EL (cell line): ENCODE measurements at places on chromosomes 2 and 18.
A peak's percentile ranks its signal among the peaks of the same experiment; 100 is the strongest.

GRCh38 chr18:68034296-68034695 is 517.8 kb upstream of the DSEL start:
- DNase-seq = peak; percentile 23

- DNase-seq = no peak
Measured at GRCh38 chr2:124039762-124040291, 14.7 kb downstream of the CNTNAP5 start.

- no peak for DNase-seq
Measured at GRCh38 chr2:120741571-120742561, 6.2 kb downstream of the GLI2 start.

DNA sequence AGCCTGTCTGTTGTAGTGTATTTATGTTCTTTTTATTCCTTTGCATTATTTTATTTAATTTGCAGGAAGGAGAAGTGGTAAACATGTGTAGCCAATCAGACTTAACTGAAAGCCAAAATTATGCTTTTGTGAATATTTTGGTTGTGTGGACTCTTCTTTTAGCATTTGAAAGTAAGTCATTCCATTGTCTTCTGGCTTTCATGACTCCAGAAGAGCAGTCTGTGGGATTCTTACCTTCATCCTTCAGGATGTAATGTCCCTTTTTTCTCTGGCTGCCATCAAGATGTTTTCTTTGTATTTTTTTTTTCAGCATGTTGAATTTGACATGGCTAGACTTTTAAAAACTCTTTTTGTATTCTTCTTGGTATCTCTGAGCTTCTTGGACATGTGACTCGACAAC is 895.2 kb upstream of the ZEB2 start:
- no peak for DNase-seq

DNA sequence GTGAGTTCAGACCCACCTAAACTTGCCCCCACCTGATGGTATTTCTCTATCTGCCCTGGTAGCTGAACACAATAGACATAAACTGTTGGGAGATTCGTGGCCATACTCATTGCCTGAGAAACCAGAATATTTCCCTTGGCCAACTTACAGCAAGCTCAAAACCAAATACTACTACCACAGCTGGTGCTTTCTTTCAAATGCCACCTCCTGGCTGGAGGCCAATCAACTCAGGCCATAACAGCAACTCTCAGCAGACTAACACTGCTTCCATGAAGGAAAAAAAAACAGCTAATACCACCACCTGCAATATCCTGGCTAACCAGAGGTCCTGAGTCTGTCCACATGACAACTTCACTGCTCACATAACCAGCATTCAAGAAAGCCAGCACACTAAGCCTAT is 373.1 kb downstream of the CMPK2 start:
- DNase-seq = no peak

GRCh38 chr2:189291460-189291859 is 111.9 kb upstream of the COL5A2 start:
- DNase-seq = no peak

DNA sequence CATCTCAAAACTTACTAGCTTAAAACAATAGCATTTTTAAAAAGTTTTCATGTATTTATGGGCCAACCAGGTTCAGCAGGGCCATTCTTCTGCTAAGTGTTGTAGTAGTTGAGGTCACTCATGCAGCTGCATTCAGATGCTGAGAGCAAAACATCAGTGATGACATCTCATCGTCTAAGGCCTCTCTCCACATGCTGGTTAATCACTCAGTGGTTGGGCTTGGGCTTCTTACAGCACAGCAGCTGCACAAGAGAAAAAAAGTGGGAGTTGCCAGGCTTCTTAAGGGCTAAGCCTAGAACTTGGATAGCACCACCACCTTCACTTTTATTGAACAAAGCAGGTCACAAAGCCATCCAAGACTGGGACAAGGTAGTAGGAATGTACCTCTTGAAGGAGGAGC is 190.3 kb downstream of the IRS1 start:
- peak; percentile 40 for DNase-seq

DNA sequence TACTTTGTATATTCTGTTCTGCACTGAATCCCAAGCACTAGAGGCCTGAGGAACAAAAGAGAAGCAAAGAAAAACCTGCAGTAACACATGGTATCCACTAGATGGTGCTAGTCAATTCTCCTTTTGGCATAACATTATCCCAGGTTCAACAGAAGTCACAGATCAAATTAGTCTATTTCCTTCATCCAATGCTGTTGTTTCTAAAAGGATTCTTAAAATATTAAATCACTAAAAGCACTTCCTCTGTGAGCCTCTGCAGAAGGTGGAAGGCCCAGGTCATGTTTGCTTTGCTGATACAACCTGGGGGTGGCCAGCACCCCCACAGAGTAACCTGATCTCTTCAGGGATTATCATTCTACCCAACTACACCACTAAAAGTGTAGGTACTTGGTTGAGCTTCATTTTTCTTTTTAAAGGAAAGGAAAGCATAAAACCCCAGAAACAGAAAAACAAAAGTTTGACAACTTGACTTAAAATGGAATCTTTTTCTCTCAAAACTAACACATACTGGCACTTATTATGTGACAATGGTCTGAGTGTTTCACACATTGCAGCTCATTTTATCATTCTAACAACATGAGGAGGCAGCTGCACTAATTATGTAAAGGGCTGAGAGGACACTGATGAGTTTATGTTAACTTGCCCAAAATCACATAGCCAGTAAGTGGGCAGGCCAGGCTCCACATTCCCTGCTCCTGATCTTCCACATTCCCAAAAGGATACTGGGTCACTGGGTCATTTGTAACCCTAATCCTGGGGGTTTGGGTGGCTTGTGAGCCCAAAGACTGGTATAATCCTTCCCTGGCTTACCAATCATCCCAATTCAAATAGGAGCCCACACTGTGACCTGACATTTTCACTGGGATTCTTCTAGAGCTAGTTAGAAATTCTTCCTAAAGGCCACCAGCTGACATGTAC is 66.8 kb upstream of the DNER start:
- peak; percentile 54 for DNase-seq

DNA sequence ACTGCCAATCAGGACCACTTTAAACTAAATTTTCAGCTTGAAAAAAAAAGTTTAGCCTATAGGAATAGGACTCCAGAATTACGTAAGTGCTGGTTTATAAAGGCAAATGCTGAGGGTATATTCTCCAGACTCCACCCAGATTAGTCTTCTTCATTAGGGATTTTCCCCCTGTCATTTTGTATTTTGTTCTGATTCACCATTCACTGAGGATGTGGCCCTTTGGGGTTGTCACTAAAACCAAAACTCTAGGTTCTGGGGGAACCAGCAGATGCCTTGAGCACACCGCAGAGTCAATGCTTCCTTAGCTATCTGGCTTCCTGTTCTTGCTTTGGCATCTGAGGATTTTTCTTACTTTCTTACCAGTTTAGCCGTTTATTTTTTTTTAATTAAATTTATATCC is 10.5 kb downstream of the SCYGR4 start:
- no peak for DNase-seq

- no peak for DNase-seq
Measured at GRCh38 chr2:191500566-191500883, 177.4 kb upstream of the NABP1 start.

DNA sequence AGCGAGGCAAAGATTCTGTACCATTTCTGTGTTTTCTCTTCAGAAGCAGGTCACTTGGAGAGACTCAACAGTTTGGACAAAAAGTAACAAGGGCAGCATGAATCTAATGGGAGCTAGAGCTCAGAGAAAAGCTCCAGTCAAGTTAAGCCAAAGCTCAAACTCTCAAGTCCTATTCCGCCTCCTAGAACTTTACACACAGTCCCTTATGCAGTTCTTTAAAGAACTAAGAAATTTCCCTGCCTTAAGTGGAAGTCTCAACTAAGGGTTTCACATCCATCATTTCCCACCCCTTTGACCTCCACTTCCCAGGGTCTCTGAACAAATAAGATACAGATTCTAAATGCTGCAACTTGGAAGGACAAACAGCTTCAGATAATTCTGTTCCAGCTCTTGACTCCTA is 121.3 kb upstream of the RNU4ATAC start:
- DNase-seq = no peak

DNA sequence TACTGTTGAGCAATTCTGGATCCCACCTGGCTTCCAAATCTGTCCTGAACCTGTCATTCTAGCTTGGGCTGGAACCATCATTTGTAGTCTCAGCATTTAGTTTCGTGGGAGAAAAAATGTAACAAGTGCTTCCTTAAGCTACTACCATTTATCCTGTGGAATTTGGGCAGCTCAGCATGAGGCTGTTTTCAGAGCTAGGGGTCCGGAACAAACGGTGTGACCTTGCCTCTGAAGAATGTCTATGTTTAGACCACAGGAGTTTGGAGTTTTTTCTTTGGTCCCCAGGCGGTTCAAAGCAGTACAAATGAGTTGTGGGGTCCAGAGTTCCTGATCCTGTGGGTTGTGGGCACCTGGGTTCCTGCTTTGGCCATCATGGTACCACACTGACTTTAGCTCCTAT is 59.1 kb upstream of the TMEM178A start:
- no peak for DNase-seq

DNA sequence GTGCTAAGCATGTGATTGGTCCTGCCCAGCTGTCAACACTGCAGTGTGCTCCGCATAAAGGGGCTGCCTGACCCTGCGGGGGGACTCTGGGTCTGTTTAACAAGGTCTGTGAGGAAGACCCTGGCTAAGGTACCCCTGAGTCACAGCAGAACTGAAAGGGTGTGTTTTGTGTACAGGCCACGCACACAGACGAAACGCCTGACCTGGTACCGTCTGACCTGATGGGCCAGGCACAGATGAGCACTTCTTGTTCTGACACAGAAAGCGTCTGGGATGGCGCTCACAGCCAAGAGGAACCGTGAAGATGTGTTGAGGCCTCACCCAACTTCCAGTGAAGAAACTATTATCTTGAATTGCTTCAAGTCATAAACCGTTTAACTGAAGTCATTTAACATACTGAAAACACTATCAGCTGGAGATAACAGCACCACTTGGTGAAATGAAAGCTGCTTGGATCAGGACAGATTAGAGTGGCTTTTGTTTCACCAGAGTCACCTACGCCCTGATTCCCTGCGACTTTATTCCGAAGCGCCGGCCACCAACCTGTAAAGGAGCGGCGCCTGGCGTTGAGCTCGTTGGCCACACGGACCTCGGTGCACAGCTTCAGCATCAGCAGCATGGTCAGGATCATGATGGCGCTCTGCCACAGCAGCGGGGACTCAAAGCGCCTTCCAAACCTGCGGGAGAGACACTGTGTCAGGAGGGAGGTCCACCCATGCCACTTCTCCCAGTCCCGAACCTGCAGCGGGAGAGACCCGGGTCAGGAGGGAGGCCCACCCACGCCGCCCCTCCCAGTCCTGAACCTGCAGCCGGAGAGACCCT is 8.5 kb downstream of the SLC66A2 start:
- DNase-seq = no peak

DNA sequence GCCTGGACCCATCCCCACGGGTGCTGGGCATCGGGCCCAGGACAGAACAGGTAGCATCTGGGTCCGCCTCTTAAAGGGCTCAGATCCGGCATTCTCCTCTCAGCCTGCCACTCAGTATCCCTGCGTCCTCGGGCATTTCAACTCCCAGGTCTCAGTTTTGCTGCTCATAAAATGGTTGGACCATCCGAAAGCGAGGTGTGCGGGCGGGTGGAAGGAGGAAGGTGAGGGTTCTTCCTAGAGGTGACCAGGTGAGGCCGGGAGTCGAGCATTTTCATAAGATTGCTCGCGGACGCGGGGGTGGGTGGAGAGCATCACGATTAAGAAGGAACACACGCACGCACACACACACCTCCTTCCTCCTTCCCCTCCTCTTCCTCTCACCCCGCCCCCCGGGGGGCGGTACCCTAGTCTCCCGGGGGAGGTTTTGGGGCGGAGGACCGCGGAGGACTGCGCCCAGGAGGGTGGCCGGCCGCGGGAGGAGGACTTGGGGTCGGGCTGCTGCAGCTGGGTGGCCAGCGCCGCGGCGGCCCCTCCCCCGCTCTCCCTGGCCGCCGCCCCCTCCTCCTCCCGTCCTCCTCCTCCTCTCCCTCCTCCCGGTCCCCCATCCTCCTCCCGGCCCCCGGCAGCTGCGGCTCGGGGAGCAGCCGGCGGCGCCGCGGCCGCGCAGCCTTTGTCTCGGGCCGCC is 97.9 kb upstream of the GPR45 start:
- DNase-seq = peak; percentile 5

DNA sequence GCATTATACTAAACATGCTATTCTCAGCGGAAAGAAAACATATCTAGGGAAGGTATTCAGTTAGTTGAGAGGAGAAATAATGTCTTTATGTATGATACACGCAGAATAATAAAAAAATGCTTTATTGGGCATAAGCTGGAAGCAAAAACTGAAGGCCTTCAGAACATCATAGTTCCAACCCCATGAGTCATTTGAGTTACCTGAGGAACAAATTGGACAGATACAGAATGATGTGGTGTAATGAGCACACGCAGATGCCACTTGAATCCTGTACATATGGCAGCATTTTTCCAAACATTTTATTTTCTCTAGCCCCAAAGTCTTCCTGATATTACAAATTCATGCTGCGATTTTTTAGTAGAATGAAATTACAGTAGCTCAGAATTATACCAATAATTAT is 23.2 kb upstream of the TRIB2 start:
- no peak for DNase-seq

DNA sequence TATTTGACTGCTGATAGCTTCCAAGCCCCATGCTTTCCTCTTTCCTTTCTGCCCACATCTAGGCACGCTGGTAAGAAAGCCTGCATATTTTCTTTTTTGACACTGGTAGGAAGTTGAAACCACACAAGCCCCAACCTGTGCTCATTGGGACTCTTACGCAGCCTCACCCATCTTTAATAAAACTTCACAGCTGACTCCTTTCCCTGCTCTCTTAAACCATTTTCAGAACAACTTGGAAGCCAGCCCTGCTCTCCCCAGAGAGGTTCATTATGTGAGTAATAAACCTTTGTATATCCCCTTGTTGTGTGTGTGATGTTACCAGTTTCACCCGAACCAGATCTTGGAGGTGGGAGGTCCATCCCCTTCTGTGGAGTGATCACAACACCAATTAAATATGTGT is 268.4 kb downstream of the GPD2 start:
- DNase-seq = no peak

DNA sequence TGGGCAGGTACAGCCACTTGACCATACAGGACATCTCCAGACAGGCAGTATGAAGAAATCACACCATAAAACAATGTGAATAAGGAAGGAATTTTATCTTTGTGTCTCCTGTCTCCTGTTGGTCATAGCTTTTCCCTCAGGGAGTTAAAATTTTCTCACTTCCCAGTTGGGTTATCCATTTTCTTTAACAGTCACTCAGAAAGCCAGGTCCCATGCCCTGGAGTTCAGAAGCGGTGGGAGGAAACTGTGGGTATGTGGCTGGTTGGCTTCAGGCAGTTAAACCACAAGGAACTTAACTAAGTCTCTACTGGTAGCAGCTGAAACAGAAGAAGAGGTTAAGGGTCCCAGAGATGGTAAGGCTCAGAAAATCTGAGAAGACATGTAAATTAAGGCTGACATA is 6.5 kb upstream of the SMAD2 start:
- no peak for DNase-seq
